ENCODE measurements at places on chromosomes 3 and 15.

GRCh38 chr3:179526989-179527391 is 35.7 kb upstream of the ACTL6A start:
- peak overlapping the region; percentile 35 for H3K4me3 ChIP-seq
- DNase-seq: no peak
- H3K27me3 ChIP-seq: no peaks in the 10 kb centered on the region
- peak overlapping the region; percentile 58 for H3K27ac ChIP-seq

- H3K4me1 ChIP-seq: peaks cover under 1% of the 10 kb centered on the region
- no peak for DNase-seq
- no peak overlapping the region for H3K4me3 ChIP-seq
- H3K27ac ChIP-seq: no peak overlapping the region
- H3K36me3 ChIP-seq: no peaks in the 10 kb centered on the region
These were observed 128.9 kb downstream of the KLF13 start for GRCh38 chr15:31455499-31455898.

DNA sequence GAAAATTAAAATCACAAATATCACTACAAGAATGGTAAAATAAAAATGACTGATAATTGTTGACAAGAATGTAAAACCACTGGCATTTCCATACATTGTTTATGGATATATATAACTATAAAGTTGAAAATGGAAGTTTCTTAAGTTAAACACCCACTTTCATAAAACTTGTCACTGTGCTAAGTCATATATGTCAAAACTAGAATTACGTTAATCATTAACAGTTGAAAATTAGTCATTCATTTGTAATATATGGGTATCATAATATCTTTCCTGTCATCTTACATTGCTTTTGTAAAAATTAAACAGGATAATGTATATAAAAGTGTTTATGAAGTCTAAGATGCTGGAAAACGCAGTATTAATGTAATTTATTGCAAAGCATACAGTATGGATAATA is 1398.6 kb upstream of the ALCAM start:
- H3K4me1 ChIP-seq: no peaks in the 10 kb centered on the region
- no peak overlapping the region for H3K4me3 ChIP-seq
- no peaks in the 10 kb centered on the region for H3K36me3 ChIP-seq
- no peak for DNase-seq
- H3K27me3 ChIP-seq: no peaks in the 10 kb centered on the region

GRCh38 chr15:27843146-27843545 is 256.0 kb downstream of the OCA2 start:
- no peaks in the 10 kb centered on the region for H3K4me1 ChIP-seq
- DNase-seq: no peak
- H3K4me3 ChIP-seq: no peak overlapping the region
- H3K27ac ChIP-seq: no peak overlapping the region
- H3K27me3 ChIP-seq: no peaks in the 10 kb centered on the region
- H3K36me3 ChIP-seq: no peaks in the 10 kb centered on the region

DNA sequence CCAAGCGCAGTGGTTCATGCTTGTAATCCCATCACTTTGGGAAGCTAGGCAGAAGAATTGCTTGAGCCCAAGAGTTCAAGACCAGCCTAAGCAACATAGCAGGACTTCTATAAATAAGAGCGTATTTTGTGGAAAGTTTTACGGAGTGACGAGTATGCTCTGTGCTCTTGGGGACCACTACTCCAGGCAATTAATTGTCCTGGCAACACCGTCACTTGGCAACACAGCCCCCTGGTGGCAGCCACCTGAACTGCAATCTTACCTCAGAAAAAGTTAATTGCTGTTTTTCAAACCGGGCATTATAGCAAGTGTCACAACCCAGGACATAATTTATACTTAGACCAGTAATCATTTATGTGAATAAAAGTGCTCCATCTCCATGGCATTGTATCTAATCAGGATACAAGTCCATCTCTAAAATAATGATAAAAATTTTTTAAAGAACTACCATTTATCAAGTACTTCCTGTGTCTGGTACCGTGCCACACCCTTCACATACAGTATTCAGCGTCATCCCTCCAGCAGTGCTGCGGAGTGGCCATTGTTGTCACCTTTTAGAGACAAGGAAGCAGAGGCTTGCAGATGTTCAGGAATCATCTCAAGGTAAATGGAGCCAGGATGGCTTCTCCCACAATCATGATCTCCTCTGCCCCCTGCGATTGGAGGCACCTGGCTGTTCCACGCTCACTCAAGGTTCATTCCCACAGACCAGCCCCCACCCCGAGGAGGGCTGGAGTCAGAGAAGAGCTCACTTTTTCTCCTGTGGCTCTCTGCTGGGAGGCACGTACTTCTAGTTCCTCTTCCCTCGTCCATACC is 34.5 kb downstream of the PLA2G4D start:
- no peaks in the 10 kb centered on the region for H3K27me3 ChIP-seq
- no peak overlapping the region for H3K27ac ChIP-seq
- H3K4me3 ChIP-seq: no peak overlapping the region
- H3K36me3 ChIP-seq: no peaks in the 10 kb centered on the region

GRCh38 chr3:197305854-197306253 is 7.4 kb upstream of the DLG1 start:
- H3K4me3 ChIP-seq: no peak overlapping the region
- H3K27me3 ChIP-seq: no peaks in the 10 kb centered on the region
- H3K27ac ChIP-seq: no peak overlapping the region

- peak within 1 kb of the TSS; percentile 99 for H3K4me3 ChIP-seq
- peaks cover 17% of the 10 kb centered on the region for H3K36me3 ChIP-seq
- H3K27me3 ChIP-seq: no peaks in the 10 kb centered on the region
- peak within 1 kb of the TSS; percentile 98 for H3K27ac ChIP-seq
- H3K4me1 ChIP-seq: peaks cover 40% of the 10 kb centered on the region
These were observed at the start of gene MFGE8 for GRCh38 chr15:88913017-88913849. TSS of gene MFGE8 (minus strand) at chr15:88913379. CDS start at chr15:88913319, 60 bp downstream.

DNA sequence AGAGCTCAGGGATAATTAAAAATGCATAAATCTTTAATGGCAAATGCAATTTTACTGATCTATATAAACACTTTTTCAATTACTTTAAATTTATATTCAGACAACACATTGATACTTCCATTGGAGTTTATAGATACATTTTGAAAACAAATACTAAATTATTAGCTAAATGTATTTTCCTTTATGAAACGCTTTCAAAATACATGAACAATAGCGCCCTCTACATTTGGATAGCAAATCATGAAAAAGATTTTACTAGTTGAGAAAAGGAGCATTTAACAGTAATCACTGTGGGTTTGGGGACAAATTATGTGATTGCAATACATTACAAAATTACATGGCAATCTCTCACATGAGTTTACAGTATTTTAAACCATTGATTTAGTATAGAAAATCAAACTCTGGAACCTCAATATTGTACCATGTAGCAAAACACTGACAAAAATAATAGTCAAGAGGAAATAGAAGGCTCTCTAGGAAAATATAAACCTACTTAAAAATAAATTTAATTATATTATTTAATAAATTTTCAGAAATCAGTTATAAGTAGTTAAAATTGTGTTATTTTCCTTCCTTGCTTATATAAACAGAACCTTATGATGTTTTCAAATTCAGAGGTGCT is 207.9 kb downstream of the ZIC1 start:
- no peak overlapping the region for H3K27ac ChIP-seq
- H3K4me3 ChIP-seq: no peak overlapping the region
- no peaks in the 10 kb centered on the region for H3K27me3 ChIP-seq

DNA sequence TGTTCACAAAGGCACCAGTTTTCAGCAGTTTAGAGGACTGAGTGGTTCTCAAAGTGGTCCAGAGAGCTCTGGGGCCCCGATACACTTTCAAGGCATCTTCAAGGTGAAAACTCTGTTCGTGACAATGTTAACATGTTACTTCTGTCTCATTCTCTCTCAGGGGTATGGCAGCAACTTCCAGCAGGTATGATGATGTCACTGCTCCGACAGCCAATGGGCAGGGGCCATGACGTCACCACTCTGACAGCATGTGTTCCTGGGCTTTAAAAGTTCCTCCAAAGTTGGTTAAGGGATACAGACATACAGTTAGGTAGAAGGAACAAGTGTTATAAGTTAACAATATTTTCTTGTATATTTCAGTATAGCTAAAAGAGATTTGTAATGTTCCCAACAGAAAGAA is 87.9 kb downstream of the KLF15 start:
- H3K36me3 ChIP-seq: no peaks in the 10 kb centered on the region
- DNase-seq: no peak
- H3K27me3 ChIP-seq: no peaks in the 10 kb centered on the region
- no peak overlapping the region for H3K4me3 ChIP-seq
- H3K27ac ChIP-seq: peak overlapping the region; percentile 97

- no peaks in the 10 kb centered on the region for H3K4me1 ChIP-seq
- no peaks in the 10 kb centered on the region for H3K36me3 ChIP-seq
- DNase-seq: no peak
These were observed 684.1 kb downstream of the NTRK3 start for GRCh38 chr15:87572381-87572910.

DNA sequence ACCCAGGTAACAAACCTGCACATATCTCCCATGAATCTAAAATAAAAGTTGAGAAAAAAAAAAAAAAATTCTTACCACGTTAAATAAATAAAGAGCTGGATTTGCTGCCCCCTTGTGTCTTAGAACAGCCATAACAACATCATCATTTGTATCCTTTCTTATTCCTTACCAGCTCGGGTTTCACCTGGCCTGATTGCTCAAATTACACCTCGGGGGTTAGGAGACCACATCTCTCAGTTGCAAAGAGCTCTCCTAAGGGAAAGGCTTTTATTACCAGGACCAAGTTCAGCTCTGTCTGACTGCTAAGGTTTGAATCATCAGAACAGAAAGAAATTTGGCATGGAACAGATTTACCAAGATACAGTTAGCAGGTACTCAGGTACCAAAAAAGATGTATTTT is 25.8 kb upstream of the RPL39L start:
- H3K27ac ChIP-seq: no peak overlapping the region

- H3K27ac ChIP-seq: no peak overlapping the region
- no peak for DNase-seq
- no peaks in the 10 kb centered on the region for H3K4me1 ChIP-seq
- H3K27me3 ChIP-seq: no peaks in the 10 kb centered on the region
- H3K36me3 ChIP-seq: no peaks in the 10 kb centered on the region
These were observed 25.2 kb downstream of the EOMES start for GRCh38 chr3:27696906-27697305.

GRCh38 chr15:67091071-67091979 is 25.9 kb downstream of the SMAD3 start:
- peaks cover 60% of the 10 kb centered on the region for H3K4me1 ChIP-seq
- no peaks in the 10 kb centered on the region for H3K36me3 ChIP-seq
- no peak overlapping the region for H3K4me3 ChIP-seq
- no peak for DNase-seq
- H3K27ac ChIP-seq: no peak overlapping the region

DNA sequence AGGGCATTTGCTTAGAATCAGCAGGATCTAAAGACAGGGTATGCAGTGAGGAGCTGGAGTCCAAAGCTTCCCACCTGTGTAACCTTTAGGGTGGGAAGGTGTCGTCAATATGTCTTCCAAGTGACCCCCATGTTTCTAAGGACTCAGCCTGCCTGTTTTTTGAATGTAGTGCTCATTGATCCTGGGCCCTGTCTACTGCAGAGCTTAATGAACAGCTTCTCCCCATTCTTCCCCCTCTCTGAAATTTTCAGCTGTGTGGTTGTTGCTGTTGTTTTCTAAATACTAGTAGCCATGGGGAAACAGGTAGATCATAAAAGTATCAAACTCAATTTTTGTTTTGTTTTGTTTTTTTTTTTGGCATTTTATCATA is 39.7 kb downstream of the MBNL1 start:
- DNase-seq: no peak
- no peaks in the 10 kb centered on the region for H3K27me3 ChIP-seq
- H3K36me3 ChIP-seq: no peaks in the 10 kb centered on the region
- H3K4me3 ChIP-seq: peak overlapping the region; percentile 47
- H3K27ac ChIP-seq: peak overlapping the region; percentile 76
- peaks cover 70% of the 10 kb centered on the region for H3K4me1 ChIP-seq

- no peak overlapping the region for H3K4me3 ChIP-seq
- H3K27me3 ChIP-seq: no peaks in the 10 kb centered on the region
- H3K36me3 ChIP-seq: no peaks in the 10 kb centered on the region
- H3K4me1 ChIP-seq: no peaks in the 10 kb centered on the region
- DNase-seq: no peak
- H3K27ac ChIP-seq: no peak overlapping the region
These were observed 190.8 kb downstream of the FHIT start for GRCh38 chr3:61060411-61060861.

- peaks cover 4% of the 10 kb centered on the region for H3K4me1 ChIP-seq
- no peaks in the 10 kb centered on the region for H3K27me3 ChIP-seq
- no peak for DNase-seq
- H3K27ac ChIP-seq: no peak overlapping the region
- H3K36me3 ChIP-seq: no peaks in the 10 kb centered on the region
These were observed 40.1 kb downstream of the OXSR1 start for GRCh38 chr3:38205472-38205805.

DNA sequence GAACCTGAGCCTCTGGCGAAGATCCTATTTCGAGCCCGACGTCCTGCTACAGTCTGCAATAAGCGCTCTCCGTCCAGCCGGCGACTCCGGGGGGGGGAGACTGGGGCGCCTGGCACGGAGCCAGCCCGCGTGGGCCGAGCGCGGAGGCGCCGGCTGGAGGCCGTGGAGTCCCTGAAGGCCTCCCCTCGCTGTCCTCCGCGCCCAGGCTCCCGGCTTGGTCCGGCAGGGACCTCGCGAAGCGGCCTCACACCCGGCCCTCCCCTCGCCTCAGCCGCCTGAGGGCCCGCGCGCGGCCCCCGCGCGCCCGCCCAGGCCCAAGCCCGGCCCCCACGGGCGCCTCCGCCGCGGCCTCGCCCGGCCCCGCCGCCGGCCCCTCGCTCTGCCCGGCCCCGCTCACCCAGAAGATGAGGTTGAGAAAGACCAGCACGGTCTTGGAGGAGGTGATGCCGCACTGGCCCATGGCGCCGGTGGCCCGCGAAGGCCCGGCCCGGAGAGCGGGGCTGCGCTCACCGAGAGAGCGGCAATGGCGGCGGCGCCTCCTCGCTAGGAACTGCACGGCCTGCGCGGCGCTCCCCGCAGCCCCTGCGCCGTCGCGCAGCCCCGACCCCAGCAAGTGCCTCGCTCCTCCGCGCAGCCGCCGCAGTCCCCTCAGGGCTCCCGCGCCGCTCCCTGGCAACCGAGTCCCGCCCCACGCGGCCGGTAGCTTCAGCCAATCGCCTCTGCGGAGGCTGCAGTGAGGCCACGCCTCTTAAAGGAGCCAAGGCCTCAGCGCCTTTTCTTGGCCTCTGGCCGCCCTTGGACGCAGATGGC is at the start of gene TSPAN3:
TSS of gene TSPAN3 (minus strand) at position 615 of the 810 bp plus-strand sequence. CDS start at position 460, 155 bp downstream.
- H3K27me3 ChIP-seq: no peaks in the 10 kb centered on the region
- peak within 1 kb of the TSS; percentile 90 for H3K27ac ChIP-seq
- H3K4me3 ChIP-seq: peak within 1 kb of the TSS; percentile 84

DNA sequence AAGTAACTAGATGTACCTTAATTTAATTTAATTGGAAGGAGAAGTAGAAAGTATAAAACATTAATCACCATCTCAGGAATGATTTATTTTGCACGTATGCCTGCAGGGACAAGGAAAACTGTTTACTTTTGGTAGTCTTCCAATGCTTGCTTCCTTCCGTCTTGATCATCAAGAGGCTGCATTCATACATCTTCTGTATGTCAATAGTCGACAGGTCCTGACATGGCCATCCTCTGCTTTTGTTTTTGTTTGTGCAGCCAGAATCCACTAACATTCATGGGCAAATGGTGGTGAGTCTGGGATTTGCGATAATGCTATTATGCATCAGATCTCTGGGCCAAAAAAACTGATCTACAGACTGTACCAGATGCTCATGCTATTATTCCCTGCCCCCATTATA is 56.6 kb upstream of the ZPLD1 start:
- no peak overlapping the region for H3K4me3 ChIP-seq
- H3K27ac ChIP-seq: no peak overlapping the region
- no peak for DNase-seq
- H3K4me1 ChIP-seq: no peaks in the 10 kb centered on the region

Measured in thoracic aorta (tissue), 2 donors.